ENCODE measurements at places on chromosomes 11 and 22. TPM values are rescaled to one million over a fixed set of nuclear protein-coding genes. Genes with fewer than 3 reads are reported as not detected.

The CREB3L1 gene
- polyA plus RNA-seq, result 40.8 TPM

GRCh38 chr11:69899957-69900821, 81.0 kb upstream of the FGF3 start:
- no peak for DNase-seq

- DNase-seq, result no peak
Observed at GRCh38 chr22:41504397-41504796, 35.5 kb downstream of the ACO2 start.

DNA sequence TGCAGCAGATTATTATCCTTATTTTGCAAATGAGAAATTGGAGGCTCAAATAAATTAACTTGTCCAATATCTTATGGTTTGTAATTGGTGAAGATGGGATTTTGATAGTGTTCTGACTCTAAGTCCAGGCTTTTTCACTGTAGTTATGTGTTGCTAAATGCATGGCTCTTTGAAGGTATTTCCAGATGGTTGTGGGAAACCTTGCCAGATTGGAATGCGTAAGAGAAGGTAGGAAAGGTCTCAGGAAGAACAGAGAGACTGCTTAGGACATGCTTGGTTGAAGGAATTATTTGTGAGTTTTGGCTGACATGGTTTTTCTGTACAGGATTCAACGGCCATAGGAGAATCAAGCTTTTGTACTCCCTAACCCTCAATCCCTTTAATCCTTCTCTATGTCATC, 108.6 kb downstream of the STIM1 start:
- DNase-seq, result no peak

DNA sequence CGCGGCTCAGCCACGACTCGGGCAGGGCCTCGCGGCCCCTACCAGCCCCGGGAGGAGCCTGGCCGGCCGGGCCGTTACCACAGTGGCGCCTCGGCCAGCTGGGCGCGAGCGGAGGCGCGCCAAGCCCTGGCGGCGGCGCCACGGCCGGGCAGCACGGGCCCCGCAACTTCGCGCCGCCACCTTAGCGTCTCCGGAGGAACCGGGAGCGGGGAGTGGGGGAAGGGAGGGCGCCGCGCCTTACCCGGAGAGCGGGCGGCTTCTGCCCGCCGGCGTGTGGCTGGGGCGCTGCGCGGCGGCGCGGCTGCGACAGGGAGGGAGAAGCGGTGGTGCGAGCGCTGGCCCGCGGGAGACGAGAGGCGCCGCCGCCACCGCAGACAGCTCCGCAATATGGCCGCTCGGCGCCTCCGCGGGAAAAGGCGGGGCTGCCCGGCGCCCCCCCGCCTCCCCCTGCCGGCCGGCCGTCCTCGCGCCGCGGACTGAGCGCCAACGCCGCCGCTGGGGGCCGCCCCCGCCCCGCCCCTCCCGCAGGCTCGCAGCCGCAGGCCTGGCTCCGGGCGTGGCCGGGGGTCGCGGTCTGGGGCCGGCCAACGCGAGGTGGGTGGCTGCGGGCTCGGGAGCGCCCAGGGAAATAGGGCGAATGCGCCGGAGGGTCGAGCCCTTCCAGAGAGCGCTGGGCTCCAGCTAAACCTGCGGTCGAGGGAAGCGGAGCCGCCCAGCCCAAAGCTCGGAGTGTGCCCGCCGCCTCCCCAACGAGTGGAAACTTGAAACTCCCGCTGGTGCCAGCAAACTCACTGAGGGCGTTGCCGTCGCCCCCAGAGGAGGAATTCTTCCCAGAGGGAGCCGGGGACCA, at the start of gene RDX:
RDX (minus strand) TSS at position 389 of the 850 bp plus-strand sequence. CDS start 16,922 bp downstream, outside the sequence.
- no peak for DNase-seq

All from forelimb muscle (tissue), 1 donor.